Panc1 (cell line): ENCODE measurements at places on chromosomes 5 and 9. TPM values are rescaled to one million over a fixed set of nuclear protein-coding genes. Genes with fewer than 3 reads are reported as not detected.

DNA sequence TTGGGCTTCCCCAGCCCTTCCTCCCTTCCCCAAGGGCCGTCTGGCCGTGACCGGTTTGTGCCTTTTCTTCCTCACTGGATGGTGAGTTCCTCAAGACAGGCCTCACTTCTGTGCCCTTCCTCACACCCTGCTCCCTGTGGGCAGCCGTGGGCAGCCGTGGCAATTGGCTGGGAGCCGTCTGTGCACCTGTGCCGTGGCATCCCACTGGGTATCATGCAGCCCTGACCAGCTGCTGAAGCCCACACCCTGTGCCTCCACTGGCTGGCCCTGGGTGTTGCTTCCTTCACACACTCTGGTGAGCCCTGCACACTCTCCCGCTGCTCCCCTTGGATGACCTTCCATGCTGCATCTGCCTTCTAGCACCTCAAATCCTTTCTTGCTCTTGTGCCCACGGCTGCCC lies 100.2 kb downstream of the COL5A1 start:
- no peak for DNase-seq

- no peak for DNase-seq
Measured at GRCh38 chr5:68423154-68423811, 207.7 kb downstream of the PIK3R1 start.

DNA sequence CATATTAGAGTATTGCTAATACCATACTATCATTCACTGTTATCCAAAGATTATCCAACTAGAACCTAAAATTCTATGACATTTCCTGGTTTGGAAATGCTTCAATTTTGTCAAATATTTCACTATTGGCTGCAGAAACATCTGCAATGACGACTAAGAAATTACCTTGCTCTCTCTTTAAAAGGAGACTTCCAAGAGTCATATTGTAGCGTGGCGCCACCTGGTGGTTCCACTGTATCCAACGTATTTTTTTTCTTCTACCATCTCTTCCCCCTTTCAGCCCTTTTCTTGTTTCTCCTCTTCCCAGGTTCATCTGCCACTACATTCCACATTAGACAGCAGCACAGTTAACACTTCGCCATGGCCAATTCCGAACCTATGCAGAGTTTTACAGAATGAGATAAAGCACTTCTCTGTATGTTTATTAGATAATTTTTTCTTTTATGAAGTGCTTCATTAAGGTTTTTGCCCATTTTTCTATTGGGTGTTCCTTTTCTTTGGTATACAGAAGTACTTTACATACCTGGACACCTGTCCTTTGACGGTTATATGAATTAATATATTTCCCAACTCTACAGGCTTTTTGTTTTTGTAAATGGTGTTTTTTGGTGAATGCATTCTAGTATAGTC lies 153.5 kb downstream of the CDC42SE2 start:
- DNase-seq = peak; percentile 41

DNA sequence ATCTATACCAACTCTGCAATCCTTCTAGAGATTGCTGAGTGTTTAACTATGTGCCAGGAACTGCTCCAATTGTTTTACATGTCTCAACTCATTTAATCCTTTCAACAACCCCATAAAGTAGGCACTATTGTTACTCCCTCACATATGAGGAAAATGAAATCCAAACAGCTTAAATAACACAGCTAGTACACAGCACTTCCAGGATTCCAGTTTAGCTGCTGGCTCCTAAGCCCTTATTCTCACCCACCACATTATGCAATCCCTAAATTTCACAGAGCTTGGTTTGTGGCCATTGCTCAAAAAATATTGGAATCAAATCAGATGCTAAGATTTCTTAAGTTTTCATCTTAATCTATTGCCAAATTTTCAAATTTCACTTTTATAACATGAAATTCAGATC lies 84.9 kb downstream of the PRELID2 start:
- no peak for DNase-seq

GRCh38 chr9:93013856-93014582 lies 44.5 kb upstream of the SUSD3 start:
- DNase-seq = no peak

DNA sequence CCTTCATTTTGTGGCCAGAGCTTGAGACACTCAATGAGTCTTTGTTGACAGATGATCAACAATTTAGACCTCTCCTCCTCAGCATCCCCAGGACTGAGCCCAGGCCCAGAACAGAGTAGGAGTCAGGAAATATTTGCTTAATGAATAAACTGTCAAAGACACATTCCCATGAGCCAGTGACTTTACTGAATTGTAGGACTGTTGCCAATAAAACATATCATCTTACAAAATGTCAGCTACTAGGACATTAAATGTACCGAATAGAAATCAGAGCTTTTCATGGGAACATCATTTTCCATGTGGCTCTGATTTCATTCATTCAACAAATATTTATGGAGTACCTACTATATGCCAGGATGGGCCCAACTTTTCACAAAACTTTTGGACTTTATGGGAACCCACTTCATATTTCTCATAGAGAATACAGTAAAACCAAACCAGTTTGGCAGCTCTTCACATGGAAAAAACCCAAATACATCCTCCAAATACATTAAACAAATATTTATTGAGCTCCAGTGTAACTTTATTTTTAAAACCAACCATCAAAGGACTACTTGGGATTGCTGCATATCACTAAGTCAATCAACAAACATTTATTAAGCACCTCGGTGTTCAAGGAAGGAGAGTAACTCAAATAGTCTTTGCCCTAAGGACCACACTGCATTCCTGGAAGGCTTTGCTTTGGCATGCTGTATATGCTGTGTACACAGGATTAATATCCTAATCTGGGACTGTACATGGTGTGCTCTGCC lies 11.4 kb downstream of the VDAC1 start:
- no peak for DNase-seq

- DNase-seq = no peak
Measured at GRCh38 chr5:151880324-151880723, 44.3 kb downstream of the GLRA1 start.

DNA sequence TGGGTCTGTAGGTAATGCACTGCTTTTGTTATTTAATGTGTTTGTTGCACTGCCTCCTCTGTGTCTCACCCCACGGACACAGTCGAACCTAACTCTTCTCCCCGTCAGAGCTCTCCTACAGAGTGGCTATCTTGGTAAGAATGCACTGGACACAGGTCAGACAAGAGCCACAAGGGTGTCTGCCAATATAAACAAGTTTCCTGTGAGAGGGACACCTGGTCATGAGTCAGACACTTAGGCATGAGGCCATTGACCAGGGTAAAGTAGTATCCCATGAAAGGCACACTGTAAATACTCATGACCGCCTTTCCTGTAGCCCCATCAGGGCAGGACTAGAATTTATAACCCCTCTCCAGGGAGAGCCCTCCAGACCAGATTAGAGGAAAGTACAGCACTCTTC lies 115.5 kb downstream of the SLC12A2 start:
- DNase-seq = peak; percentile 48

- DNase-seq = no peak
Measured at GRCh38 chr9:1366276-1366675, 316.1 kb downstream of the DMRT2 start.

GRCh38 chr5:158140120-158140731 lies 281.3 kb upstream of the CLINT1 start:
- DNase-seq = no peak

DNA sequence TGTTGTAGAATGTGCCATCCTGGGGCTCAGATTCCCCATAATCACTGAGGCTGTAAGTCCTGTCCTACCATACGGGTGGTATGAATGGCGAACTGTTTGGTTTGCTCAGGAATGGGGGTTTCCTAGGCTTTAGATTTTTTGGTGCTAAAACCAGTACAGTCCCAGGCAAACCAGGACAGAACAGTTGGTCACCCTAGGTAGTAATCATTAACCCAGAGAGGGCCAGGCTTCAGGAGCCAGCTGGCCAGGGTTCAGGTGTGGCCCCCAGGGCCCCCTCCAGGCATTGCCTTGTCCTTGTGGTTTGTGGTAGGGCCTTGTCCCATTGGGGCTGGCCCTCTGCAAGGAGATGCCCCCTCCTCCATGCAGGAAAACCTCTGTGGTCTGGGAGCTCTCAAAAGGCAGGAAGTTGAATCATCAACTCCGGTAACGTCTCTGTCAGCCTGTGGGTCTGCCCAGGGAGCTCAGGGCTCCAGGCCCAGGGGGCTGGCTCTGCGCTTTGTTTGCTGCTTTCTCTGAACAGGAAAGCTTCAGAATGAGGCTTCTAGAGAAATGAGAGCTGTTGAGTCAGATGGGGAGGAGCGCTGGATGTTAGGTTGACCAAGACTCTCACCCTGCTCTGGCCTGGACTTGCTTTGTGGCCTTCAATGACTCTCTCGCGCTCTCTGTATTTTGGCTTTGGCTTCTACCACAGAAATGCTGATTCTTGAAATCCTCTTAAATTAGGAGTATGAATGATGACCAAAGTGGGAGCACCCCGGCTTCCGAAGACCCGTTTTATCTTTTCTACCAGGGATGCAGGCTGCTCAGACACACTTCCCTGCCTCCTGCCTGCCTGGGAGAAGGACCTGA lies 22.2 kb upstream of the JADE2 start:
- no peak for DNase-seq

DNA sequence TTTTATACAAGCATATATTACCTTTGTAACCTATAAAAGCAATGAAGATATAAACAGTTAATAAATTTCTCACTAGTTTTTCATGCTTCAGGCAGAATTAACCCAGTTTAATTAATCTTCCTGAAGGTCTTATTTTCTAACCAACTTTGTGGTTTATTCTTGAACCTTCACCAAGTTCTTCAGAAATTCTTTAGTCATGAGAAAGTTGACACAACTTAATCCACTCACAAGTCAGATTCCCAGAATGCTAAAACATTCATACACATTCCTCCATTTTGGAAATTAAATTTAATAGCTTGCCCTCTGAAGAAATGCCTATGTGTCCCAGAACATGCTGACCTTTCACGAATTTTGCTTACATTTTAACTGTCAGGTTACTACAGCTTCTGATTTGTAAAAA lies 105.4 kb upstream of the PAM start:
- no peak for DNase-seq

- no peak for DNase-seq
Measured at GRCh38 chr5:149110406-149110805, 30.9 kb upstream of the ABLIM3 start.

GRCh38 chr5:74502479-74502950 lies 138.0 kb downstream of the ENC1 start:
- no peak for DNase-seq

DNA sequence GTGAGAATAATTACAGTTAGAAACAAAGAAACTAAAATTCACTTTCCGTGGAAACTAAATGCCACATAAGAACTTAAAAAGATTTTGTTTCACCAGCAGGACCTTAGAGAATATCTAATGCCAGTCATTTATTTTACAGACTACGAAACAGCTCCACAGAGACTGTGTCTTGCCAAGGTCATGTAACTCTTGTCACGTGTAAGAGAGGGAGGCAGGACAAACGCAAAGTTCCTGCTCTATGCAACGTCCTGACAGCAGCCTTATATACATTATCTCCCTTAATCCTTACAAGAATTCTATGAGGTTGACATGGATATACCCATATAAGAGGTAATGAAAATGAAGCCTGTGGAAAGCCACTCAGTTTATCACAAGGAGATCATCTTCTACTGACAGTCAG lies 39.4 kb downstream of the CTNNAL1 start:
- DNase-seq = no peak

GRCh38 chr5:159777049-159777660 lies 139.1 kb upstream of the ADRA1B start:
- DNase-seq = no peak

- no peak for DNase-seq
Measured at GRCh38 chr5:33675958-33676464, 215.8 kb downstream of the ADAMTS12 start.

GRCh38 chr5:65818592-65818991 lies 96.6 kb downstream of the NLN start:
- no peak for DNase-seq

- DNase-seq = no peak
Measured at GRCh38 chr5:180423598-180423997, 70.5 kb upstream of the GFPT2 start.

- no peak for DNase-seq
Measured at GRCh38 chr5:159005062-159005461, 94.7 kb downstream of the EBF1 start.

DNA sequence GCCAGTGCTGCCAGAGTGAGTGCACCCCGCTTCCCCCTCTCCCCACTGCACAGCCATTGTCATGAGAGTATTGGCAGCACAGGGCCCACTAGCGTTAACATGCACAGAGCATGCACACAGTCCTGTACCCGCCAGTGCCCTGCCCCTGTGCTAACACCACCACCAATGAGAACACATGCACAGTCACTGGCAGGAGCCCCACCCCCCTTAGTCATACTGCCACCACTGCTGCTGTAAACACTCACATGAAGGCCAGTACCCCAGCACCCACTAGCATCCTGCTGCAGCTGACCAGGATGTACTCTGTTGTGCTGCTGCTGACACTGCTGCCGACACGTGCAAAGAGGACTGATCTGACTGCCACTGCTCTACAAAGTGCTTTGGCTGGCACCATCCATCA lies 19.5 kb upstream of the RANBP6 start:
- no peak for DNase-seq

- no peak for DNase-seq
Measured at GRCh38 chr9:79989079-79989478, 417.3 kb downstream of the TLE4 start.

DNA sequence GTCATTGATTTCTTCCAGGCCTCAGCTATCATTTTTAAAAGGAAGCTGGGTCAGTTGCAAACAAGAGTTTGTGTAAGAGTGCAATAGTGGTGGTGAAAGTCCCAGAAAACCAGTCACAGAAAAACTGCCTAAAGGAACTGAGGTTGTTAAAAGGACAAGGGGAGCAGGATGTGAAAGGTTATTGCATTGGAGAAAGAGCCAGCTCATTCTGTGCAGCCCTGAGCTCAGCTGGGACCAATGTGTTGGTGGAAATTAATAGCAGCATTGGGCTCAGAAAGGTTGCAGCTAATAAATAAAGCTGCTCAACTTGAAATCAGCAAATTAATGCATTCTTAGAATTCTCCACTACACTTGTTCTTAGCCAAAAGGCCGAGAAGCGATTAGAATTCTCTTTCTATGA lies 34.9 kb downstream of the NREP start:
- DNase-seq = no peak

- no peak for DNase-seq
Measured at GRCh38 chr5:164355267-164355830, 849.9 kb downstream of the MAT2B start.

The IL4 gene
- total RNA-seq = not detected

The OR1K1 gene
- not detected for total RNA-seq

The PGM5 gene
- total RNA-seq = 0.21 TPM

The MAP1B gene
- total RNA-seq = 82.3 TPM

The FEM1C gene
- total RNA-seq = 10.4 TPM

The OMD gene
- not detected for total RNA-seq

The RALGDS gene
- 25.8 TPM for total RNA-seq

The TMEM174 gene
- total RNA-seq = not detected

The CDX1 gene
- not detected for total RNA-seq

The PCDHA13 gene
- total RNA-seq = 1.0 TPM

The B4GALT1 gene
- 57.4 TPM for total RNA-seq

The SUSD3 gene
- 5.0 TPM for total RNA-seq

The ZDHHC11 gene
- total RNA-seq = 3.0 TPM

The ACER2 gene
- total RNA-seq = 1.3 TPM

The GNPDA1 gene
- total RNA-seq = 99.9 TPM

The OTP gene
- 0.05 TPM for total RNA-seq

The RELL2 gene
- 13.3 TPM for total RNA-seq

The SMIM33 gene
- not detected for total RNA-seq
